Heart right ventricle (tissue), 16 donors: ENCODE measurements at places on chromosomes 1 and 21. TPM values are rescaled to one million over a fixed set of nuclear protein-coding genes. Genes with fewer than 3 reads are reported as not detected.

CELA3B gene
- polyA plus RNA-seq, result 0.13 TPM

ACKR1 gene
- 25.9 TPM for polyA plus RNA-seq

ANKRD34A gene
- polyA plus RNA-seq, result 1.7 TPM

GRCh38 chr1:31801458-31801857 is 14.4 kb downstream of the SPOCD1 start:
- DNase-seq, result no peak

GRCh38 chr1:62357916-62358315 is 38.7 kb upstream of the KANK4 start:
- DNase-seq, result no peak

DNA sequence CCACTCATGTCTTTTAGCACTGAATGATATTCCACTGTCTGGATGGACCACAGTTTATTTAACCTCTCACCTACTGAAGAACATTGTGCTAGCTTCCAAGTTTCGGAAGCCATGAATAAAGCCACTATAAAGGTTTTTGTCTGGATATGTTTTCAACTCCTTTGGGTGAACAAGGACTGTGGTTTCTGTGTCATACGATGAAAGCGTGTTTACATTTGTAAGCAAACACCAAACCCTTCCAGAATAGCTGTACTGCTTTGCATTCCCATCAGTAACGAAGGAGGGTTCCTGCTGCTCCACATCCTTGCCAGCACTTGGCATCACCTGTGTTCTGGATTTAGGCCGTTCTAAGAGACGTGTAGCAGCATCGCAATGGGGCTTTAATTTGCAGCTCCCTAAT is 10.7 kb upstream of the ARHGEF16 start:
- DNase-seq, result no peak

DNA sequence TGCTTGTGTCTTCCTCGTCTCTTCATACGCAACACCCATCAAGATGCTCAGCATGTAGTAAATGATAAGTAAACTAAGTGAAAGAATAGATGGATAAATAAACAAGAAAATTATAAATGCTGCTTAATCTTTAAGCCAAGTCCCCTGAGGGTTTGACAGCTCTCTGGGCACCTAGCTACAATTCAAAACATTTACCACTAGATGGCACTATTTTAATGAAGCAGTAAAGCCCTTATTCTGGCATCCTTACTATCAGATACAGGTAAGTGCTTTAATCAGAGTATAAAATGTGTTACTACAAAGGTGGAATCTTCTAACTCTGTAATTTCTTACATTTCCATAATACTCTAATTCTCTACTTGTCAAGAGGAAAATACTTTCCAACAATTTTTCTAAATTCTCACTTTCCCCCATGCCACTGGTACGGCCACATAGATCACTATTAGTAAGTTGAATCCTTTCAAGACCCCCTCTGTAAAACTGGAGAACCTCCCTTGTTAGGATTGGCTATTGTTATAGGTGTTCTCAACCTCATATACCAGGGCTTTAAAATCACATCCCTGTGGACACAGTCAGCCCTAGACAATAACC is 137.8 kb downstream of the BARHL2 start:
- no peak for DNase-seq

DNA sequence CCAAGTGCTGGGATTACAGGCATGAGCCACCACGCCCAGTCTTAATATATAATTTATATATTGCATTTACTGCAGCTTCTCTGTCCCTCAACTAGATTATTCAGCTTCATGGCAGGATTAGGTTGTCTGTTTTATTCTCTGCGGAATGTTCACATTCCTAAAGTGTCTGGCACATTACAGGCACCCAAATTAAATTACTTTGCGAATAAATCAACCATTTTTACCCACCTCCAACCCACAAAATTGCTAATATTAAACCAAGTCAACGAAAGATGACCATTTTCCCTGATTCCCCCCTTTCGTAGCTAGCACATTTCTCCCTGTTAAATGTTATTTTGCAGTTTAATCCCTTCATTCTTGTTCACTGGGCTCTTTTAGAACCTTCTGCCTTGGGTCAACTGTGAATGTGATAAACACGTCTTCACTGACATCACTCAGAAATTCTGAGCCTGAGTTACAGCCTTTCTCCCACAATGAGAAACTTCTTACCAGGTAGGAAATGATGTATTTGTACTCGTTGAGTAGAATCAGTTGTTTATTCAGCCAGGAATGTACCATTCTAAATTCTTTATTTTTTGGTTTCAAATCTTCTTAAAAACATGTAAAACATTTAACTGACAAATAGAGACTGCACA is 35.9 kb downstream of the THAP3 start:
- no peak for DNase-seq

- DNase-seq, result no peak
These were observed 19.7 kb upstream of the RNU1-4 start for GRCh38 chr1:16720351-16721223.

DNA sequence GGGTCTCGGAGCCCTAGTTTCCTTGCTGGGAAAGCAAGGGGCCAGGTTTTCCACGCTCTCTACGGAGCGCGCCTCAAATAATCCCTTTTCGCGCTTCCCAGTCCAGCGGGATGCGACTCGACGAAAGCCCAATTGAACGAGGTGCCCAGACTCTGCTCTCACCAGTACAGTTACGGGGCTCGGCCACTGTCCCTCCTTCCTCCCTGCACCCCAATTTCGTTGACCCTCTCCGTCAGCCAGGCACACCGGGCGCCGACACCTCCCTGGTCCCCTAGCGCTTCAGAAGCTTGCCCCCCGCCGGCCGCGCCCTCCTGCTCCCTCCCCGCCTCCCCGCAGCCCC is 389 bp downstream of the SEMA6C start:
- no peak for DNase-seq

GRCh38 chr1:6247651-6248050 is 3.7 kb downstream of the HES3 start:
- no peak for DNase-seq

DNA sequence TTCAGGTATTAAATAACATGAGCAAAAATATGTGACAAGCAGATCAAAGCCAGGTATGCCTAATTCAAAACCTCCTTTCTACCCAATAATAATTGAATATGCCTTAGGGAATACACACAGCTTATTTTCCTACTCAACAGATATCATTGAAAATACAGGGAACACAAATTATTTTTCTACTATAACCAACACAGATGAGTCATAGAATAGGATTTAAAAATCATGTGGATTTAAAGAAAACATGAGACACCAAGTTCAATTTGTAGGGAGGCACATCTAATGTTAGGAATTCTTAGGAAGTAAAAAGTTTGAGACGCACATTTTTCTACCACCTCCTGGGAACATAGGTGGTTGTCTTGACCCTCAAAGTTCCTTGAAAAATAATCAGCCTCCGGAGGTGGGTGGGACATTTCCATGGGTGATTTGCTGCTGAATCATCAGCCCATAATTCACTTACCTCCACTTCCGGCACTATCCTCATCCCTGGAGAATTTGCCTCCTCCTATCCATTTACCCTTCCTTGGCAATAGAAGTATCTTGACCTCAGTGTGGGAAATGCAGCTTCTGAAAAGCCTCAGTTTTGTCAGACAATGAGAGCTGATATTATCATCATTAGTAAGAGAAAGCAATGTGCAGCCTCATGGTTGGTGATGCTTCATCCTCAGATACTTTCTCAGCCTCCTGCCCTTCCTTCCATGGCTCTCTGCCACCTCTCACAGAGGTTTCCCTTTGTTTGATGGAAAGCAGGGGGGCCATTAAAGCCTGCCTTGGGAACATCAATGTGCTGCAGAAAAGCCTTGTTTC is 33.5 kb upstream of the RGS4 start:
- DNase-seq, result no peak
